ENCODE measurements at places on chromosomes 12 and 14.

DNA sequence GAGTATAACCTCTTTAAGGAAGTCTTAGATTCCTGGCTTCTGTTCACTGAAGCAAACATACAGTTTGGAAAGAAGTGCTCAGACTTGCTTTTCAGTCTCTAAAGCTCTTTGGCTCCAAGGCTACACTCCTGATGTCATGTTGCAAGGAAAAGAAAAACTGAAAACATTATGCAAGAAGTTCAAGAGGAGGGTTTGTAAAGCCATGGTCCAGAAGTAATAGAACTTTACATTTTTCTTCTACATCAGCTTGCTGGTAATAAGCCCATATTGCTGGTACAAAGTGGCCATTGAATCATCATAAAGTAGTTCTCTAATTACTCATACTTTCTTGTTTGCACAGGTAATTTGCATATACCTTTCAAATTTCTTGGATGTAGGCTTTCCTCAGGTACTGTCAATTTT lies 83.6 kb downstream of the BBS10 start:
- DNase-seq, result no peak

- peak; percentile 66 for DNase-seq
Observed at GRCh38 chr12:31324116-31324844, 1.7 kb downstream of the SINHCAF start.

GRCh38 chr12:125064492-125064891 lies 743 bp upstream of the AACS start:
- DNase-seq, result no peak

DNA sequence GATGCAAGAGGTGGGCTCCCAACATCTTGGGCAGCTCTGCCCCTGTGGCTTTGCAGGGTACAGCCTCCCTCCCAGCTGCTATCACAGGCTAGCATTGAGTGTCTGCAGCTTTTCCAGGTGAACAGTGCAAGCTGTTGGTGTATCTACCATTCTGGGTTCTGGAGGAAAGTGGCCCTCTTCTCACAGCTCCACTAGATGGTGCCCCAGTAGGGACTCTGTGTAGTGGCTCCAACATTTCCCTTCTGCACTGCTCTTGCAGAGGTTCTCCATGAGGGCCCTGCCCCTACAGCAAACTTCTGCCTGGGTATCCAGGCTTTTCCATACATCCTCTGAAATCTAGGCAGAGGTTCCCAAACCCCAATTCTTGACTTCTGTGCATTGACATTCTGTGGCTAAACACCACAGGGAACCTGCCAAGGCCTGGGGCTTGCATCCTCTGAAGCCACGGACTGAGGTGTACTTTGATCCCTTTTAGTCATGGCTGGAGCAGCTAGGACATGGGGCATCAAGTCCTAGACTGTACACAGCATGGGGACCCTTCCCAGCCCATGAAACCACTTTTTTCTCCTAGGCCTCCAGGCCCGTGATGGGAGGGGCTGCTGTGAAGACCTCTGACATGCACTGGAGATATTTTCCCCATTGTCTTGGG lies 24.0 kb upstream of the SLC38A1 start:
- no peak for DNase-seq

GRCh38 chr14:105739331-105740102 lies 213.1 kb downstream of the TMEM121 start:
- DNase-seq, result no peak

DNA sequence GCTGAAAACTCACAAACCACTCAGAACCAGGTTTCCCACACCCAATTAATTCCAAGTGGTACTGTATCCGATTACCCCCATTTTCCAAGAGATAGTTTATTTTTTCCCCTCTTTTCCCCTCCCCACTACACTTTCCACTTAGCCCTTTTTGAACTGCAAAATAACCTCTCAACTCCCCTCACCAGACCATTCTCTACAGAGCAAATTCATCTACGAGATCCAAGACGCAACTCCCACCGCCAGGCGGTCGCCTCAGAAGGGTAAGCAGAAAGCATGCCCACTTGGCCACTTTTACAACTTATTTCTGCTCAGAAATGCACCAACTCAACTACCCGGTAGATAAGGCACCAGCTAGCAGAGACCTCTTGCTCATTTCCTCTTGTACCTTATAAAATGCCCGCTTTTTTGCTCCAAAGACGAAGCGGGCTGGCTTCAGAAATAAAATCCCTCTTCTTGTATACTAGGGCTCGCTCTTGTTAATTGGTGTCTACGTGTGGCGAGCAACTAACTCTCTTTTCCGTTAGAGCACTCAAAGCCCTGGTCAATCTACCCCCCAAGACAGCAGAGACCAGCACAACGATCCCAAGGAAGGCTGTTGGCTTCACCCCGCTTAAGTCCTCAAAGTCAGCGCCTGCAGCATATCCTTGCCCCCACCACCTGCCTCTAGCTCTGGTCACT lies 910 bp upstream of the SRP54 start:
- DNase-seq, result peak; percentile 12

DNA sequence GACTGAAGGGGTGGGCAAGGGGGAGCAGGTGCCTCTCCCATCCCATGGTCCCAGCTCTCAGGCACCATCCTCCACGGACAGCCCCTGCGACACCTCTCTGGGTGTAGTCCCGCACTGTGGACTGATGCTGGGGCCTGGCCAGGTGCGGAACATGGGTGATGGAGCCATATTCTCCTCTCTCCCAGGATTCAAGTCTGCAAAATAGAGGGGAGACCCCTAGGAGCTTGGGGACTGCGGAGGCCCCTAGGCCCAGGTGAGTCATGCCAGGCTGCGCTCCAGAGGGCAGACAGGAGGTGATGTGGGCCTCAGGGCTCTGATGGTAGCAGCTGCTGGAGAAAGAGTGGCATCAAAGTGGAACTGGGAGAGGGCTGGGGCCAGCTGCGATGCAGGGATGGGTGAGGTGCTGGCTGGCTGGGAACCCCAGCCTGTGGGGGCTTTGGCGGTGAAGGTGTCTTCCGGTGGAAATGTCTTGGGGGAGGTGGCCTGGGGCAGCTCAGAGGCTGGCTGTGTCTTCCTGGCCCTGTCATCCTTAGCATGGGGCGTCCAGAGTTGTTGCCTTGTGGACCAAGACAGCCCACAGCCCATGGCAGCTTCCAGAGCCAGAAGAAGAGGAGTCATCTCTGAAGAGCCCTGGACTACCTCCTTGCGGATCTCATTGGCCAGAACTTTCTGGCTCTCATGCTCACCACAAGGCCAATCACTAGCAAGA lies 149.1 kb downstream of the KIF26A start:
- DNase-seq, result no peak

DNA sequence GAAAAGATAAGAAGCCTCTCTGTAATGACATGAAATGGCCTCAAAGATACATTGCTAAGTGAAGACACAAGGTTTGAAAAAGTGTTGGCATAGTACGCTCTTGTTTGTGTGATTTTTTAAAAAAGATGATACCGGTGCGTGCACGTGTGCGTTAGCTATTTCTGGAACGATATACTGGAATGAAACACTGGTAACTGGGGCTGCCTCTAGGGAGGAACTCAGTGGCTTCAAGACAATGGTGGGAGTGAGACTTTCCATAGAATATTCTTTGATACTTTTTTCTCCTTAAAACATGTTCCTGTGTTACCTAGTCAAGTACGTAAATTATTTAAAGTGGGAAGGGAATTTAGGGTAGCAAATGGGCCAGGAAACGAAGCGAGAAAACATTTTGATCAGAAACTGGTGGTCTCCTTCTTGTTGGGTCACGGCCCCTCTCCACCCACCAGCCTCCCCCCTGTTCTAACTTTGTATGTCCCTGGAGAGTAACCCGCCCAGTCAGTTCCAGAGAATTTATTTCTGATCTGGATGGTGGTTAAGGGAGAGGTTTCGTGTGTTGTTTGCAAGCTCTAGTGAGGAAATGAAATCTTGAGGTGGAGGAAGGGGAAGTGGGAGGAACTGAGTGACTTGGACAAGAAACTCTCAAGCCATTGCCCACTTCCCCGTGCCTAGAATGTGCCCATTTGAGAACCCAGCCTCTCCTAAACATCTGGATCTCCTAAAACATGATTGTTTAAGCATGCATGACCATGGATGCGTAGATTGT lies 6.6 kb downstream of the FGF6 start:
- DNase-seq, result no peak

DNA sequence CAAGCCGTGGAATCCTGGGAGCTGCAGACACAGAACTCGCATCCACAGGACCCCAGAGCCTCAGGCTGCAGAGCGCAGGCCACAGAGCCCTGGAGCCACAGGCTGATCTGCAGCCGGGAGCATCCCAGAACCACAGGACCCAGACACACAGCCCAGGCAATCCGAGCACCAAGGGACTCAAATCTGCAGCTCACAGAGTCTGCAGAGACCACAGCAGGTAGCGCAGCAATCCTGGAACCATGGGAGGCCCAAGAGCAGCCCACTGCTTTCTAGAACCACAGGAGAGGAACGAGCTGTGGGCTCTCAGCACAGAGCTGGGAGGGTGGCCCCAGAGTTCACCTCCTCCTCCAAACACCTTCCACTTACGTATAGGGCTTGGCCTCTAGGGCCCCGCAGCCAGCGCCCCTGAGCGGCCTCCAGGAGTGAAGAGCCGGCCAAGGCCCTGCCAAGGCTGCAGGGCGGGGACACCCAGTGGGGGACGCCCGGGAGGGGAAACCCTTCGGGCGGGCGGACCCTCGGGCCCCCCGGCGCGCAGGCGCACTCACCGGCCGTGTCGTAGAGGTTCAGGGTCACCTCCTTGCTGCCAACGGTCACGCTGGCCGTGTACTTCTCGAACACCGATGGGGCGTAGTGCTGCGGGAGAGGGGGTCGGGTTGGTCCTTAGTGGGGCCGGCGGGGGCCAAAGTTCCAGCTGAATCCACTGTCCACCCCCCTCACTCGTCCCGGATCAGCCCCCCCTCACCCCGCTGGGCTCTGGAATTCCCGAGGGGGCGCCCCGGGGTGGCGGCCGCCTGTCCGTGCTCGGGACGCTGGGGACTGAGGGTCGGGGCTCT lies 665 bp downstream of the RHOF start:
- peak; percentile 36 for DNase-seq

DNA sequence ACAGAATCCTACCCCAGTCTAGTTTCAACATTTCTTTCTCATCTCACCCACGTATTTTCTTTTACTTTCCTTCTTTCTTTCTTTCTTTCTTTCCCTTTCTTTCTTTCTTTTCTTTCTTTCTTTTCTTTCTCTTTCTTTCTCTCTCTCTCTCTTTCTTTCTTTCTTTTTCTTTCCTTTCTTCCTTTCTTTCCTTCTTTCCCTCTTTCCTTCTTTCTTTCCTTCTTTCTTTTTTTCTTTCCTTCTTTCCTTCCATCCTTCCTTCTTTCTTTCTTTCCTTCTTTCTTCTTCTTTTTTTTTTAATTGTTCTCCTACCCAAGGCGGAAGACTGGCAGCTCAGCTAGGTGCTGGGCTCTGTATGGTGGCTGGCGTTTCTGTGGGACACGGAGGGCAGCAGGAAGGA lies 55.0 kb downstream of the GLT1D1 start:
- DNase-seq, result no peak

DNA sequence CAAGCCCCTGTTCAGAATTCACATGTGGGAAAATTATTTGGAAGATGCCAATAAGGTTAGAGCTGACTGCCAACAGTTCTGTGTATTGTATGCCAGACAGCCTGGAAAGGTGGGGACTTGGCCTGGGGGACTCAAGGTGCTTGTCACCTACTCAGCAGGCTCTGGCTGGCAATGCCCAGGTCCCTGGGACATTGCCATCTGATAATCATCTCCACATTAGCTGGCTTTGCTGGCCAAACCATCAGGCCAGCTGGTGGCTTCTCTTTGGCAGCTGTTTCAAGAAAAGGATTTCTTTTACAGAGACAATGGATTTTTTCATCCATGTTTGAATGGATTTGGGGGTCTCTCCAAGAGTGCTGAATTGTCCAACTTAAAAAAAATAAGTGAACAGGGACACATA lies 165.2 kb downstream of the BRMS1L start:
- DNase-seq, result no peak

DNA sequence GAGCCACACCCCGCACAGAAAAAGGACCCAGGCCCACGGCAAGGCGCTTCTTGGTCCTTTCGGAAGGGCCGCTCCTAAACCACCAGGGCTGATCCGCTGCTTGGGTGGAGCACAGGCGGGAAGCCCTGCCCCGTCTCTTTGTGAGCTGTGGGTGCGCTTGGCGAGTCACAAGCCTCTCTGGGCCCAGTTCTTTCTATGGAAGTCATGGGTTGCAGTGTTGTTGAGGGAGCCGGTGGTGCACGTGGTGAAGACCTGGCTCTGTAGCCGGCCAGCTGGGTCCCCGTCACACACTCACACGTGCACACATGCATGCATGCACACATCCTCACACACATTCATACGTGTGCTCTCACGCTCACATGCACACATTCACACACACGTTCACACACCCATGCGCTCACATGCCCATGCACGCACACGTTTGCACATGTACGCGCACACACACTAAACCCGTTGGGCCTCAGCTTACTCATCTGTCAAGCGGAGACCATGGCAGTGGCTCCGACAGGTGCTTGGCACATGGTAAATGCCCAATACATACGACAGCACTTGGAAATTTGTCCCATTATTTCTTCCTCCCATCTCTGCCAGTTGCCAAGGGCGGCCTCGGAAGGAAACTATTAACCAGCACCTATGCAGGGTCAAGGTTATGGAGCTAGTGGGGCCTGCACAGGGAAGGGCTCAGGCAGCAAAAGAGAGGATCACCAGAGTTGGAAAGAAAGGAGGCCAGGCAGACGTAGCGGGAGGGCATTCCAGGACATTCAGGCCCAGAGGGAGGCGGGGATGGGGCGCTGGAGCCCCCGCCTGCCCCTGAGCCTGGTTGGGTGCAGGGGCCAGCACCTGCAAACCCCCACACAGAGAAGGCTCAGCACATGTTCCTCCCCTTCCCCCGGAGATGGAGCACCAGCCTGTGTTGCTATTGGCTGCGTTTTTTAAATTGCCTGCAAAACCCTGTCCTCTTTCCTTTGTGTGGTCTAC lies 96.9 kb downstream of the SETD3 start:
- DNase-seq, result no peak

DNA sequence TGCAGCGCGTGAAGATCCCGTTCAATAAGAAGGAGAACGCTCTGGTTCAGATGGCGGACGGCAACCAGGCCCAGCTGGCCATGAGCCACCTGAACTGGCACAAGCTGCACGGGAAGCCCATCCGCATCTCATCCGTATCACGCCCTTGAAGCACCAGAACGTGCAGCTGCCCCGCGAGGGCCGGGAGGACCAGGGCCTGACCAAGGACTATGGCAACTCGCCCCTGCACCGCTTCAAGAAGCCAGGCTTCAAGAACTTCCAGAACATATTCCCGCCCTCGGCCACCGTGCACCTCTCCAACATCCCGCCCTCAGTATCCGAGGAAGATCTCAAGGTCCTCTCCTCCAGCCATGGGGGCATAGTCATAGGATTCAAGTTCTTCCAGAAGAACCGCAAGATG lies 131.9 kb upstream of the FUT8 start:
- DNase-seq, result no peak

- DNase-seq, result no peak
Observed at GRCh38 chr12:53623548-53624385, 2.4 kb downstream of the ATF7 start.

GRCh38 chr14:81137316-81137715 lies 83.4 kb downstream of the GTF2A1 start:
- DNase-seq, result no peak
